ENCODE measurements at places on chromosomes 3 and 15. TPM values are rescaled to one million over a fixed set of nuclear protein-coding genes. Genes with fewer than 3 reads are reported as not detected.

ATP13A4 gene
- total RNA-seq, result 58.5 TPM

HTR3E gene
- total RNA-seq, result not detected

FAM219B gene
- total RNA-seq, result 95.1 TPM

PLA2G4F gene
- not detected for total RNA-seq

DPPA4 gene
- not detected for total RNA-seq

CFAP20DC gene
- total RNA-seq, result 0.63 TPM

CDHR4 gene
- not detected for total RNA-seq

SCAMP5 gene
- 373 TPM for total RNA-seq

DPPA2 gene
- total RNA-seq, result not detected

CA12 gene
- 2.2 TPM for total RNA-seq

CADPS gene
- total RNA-seq, result 288 TPM

LRRC31 gene
- not detected for total RNA-seq

IL1RAP gene
- total RNA-seq, result 20.3 TPM

THRB gene
- total RNA-seq, result 137 TPM

PRR23A gene
- not detected for total RNA-seq

SLC24A5 gene
- total RNA-seq, result not detected

HESX1 gene
- not detected for total RNA-seq

CCR1 gene
- 3.2 TPM for total RNA-seq

TM4SF4 gene
- not detected for total RNA-seq

CTXND1 gene
- total RNA-seq, result 6.6 TPM

MNS1 gene
- total RNA-seq, result 5.0 TPM

RASL12 gene
- total RNA-seq, result 5.7 TPM

FBXO40 gene
- total RNA-seq, result 3.3 TPM

PLA2G4D gene
- total RNA-seq, result 0.74 TPM

CCR9 gene
- 0.18 TPM for total RNA-seq

CPNE9 gene
- 25.4 TPM for total RNA-seq

MUC20 gene
- total RNA-seq, result 45.0 TPM

SCAANT1 gene
- not detected for total RNA-seq

NLGN1 gene
- 55.6 TPM for total RNA-seq

OR5K4 gene
- total RNA-seq, result not detected

AADACL2 gene
- total RNA-seq, result not detected

BMF gene
- 3.3 TPM for total RNA-seq

TICRR gene
- total RNA-seq, result 0.22 TPM

SST gene
- 2.8 TPM for total RNA-seq

LOXL1 gene
- total RNA-seq, result 1.6 TPM

PARP3 gene
- 15.6 TPM for total RNA-seq

ADAMTS9 gene
- total RNA-seq, result 8.8 TPM

Data from dorsolateral prefrontal cortex (tissue), 122 donors.